GDM1 (cell line): ENCODE measurements at places on chromosomes 11 and 22.

- no peak for DNase-seq
These were observed 199.6 kb downstream of the CEP164 start for GRCh38 chr11:117527271-117527670.

GRCh38 chr11:69216647-69217051 lies 60.9 kb downstream of the SMIM38 start:
- DNase-seq: no peak

- DNase-seq: no peak
These were observed 9.2 kb downstream of the MAPK1 start for GRCh38 chr22:21858025-21858764.

GRCh38 chr11:657691-658126 lies 20.6 kb downstream of the DRD4 start:
- DNase-seq: no peak

GRCh38 chr11:107561688-107562087 lies 3.8 kb downstream of the ALKBH8 start:
- DNase-seq: no peak
